A172 (cell line): ENCODE measurements at places on chromosomes 12 and 14. TPM values are rescaled to one million over a fixed set of nuclear protein-coding genes. Genes with fewer than 3 reads are reported as not detected.

GRCh38 chr14:53054457-53054856 lies 98.7 kb downstream of the DDHD1 start:
- no peak for DNase-seq

KCNJ8 gene
- total RNA-seq = not detected in 2 replicates

PMEL gene
- total RNA-seq = 1.1 and 2.0 TPM in 2 replicates

- no peak for DNase-seq
Measured at GRCh38 chr12:107655281-107656065, 30.1 kb upstream of the PWP1 start.

ACSM4 gene
- total RNA-seq = not detected in 2 replicates

- DNase-seq = no peak
Measured at GRCh38 chr12:94261119-94261518, 112.7 kb downstream of the PLXNC1 start.

GRCh38 chr14:94946244-94946643 lies 176.3 kb upstream of the GSC start:
- DNase-seq = no peak

DNA sequence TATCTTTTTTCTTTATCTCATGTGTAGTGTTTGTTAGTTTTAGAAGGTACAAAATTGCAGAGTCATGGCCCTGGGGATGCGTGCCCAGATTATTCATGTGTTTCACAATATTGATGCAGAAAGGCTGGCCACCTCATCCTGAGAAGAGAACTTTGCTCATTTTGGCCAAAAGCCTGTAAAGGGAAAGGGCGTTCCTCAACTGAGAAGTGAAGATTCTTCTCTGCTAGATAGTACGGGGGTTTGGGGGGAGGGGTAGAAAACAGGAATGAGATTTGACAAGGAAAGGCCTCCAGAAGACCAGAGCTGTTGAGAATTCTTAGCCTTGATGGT lies 1.7 kb downstream of the MGST1 start:
- peak; percentile 33 for DNase-seq

DNA sequence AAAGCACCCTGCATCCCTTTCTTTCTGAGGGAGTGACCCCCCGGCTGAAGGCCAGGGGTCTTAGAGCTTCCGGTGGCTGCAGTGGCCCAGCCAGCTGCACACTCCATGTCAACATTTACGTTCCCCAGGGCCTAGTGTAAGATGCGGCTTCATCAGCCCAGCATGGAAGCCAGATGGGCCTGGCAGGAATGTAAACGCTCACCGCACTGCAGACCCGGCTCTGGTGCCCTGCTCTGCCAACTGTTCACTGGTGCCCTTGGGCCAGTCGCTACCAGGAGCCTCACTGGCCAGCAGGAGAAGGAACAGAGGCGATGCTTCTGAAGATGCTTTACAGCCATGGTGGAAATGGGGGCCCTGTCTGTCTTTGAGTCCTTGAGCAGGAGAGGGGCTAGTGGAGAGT lies 8.6 kb upstream of the TMEM119 start:
- no peak for DNase-seq

GRCh38 chr12:15982071-15982470 lies 70.9 kb downstream of the DERA start:
- DNase-seq = no peak

GRCh38 chr12:106045251-106045674 lies 93.5 kb downstream of the NUAK1 start:
- no peak for DNase-seq

DNA sequence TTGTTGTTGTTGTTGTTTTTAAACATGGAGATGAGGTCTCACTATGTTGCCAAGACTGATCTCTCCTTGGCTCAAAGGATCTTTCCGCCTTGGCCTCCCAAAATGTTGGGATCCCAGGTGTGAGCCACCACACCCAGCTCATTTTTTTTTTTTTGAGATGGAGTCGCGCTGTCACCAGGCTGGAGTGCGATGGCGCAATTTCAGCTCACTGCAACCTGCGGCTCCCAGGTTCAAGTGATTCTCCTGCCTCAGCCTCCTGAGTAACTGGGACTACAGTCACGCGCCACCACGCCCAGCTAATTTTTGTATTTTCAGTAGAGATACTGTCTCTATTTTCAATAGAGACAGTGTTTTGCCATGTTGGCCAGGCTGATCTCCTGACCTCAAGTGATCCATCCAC lies 4.9 kb upstream of the CLIP1 start:
- no peak for DNase-seq

DNA sequence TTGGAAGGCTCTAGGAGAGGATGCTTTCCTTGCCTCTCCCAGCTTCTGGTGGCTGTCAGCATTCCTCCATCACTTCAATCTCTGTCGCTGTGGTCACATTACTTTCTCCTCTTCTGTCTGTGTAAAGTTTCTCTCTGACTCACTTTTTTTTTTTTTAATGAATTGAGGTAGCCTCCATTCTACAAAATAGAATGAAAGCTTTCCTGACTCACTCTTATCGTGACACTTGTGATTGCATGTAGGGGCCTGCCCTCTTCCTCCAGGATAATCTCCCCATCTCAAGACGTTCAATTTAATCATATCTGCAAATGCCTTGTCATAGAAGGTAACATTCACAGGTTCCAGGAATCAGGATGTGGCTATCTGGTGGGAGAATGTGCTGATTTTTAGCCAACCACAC lies 153.5 kb upstream of the HMGA2 start:
- peak; percentile 34 for DNase-seq

DNA sequence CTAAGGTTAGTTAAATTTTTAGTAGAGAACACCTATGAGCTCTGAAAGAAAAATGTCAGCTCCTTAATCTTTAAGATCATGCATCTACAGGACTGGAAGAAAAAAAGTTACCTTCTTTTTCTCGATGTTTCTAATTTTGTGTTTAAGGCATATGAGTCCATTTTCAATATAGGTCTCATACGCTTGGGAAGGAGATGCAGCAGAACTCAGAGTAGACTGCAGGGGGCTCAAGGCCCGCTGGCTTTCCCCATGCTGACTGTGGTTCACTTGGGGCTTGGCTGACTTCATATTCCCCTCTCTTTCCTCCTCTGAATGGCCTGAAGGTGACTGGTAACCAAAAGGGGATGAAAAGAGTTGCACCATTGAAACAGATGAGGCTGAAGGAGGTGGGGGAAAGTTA lies 1.5 kb downstream of the CAPRIN2 start:
- DNase-seq = peak; percentile 41

DNA sequence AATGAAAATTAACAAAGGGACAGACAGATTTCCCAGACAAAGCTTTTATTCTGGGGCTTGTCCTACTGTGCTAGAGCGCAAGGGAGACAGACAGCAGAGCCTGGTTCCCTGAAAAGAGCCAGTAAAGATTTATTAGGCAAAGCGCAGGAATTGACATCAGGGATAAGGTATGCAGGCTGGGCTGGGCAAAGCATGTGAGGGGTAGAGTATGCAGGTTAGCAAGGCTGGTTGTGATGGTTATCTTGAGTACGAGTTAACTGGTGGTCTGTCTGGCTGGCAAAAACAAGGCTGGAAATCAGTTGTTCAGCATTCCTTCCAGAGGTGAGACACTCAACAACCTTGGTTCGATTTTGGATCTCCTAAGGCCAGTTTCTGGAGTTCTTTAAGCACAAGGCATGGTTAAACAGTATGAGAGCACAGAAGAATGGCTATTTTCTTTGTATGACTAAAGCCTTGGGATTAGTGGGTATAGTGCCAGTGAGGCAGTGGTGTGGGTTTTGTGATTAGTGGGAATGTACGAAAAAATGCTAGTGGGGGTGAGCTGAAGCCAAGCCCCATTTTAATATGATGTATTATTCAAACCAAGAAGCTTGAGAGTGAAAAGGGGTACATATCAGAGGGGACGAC lies 30.9 kb downstream of the BTBD7 start:
- peak; percentile 83 for DNase-seq

- peak; percentile 27 for DNase-seq
Measured at GRCh38 chr14:29937116-29937515, 9.5 kb upstream of the PRKD1 start.

DNA sequence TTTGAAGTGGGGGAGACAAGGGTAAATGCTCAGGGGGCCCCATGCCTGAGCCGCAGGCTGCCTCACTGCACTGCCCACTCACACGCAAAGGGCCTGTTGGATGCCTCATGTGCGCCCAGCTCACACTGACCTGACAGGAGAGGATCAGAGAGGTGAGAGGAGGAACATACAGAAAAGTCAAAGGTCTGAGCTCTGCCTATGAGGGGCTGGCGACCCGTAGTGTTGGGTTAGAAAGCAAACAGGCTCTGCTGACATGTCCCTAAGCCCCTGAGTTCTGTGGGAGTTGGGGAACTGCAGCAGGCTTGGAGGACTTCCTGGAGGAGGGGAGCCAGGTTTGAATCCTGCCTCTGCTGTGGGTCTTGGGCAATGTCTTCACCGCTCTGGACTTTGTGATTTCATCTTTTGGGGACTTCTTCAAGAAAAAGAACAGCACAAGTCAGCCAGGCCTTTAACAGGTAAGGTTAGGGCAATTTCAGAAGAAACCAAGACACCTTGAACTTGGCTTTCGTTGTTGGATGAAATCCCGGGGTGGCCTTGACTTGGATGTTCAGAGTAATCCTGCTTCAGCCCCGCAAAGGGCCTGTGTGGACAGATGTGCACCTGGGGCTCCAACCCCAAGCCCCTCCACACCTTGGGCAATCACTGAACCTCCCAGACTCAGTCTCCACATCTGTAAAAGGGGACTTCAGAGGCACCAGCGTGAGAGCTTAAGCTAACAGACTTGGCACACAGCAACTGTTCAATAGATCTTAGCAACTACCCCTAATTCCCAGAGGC lies 116.8 kb downstream of the SCARB1 start:
- no peak for DNase-seq

DNA sequence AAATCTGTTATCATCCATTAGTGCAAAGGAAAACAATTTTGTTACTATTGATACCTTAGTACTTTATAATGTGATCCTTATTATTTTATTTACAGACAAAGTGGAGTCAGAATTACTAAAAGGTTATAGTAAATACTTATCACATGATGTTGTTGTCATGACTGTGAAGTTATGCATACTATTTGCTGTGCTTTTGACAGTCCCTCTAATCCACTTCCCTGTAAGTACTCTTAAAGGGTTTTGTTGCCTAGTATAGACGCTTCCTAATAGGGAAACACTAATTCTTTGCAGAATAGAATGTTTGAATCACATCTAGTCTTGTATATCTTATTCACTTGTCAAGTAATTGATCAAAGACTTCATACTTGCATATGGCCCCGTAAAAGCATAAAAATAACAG lies 69.4 kb downstream of the SLC38A6 start:
- no peak for DNase-seq

DNA sequence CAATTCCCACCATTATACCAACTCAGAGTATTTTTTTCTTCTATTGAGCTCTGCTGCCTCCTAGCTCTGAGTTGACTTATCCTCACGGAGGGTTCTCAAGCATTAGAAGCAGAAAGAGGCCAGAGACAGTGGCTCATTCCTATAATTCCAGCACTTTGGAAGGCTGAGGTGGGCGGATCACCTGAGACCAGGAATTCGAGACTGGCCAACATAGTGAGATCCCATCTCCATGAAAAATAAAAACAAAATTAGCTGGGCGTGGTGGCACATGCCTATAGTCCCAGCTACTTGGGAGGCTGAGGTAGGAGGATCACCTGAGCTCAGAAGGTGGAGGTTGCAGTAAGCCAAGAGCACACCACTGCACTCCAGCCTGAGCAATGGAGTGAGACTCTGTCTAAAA lies 21.0 kb downstream of the HPD start:
- DNase-seq = no peak

- DNase-seq = peak; percentile 7
Measured at GRCh38 chr14:58362798-58363412, 32.8 kb upstream of the TOMM20L start.

GRCh38 chr12:76976777-76977382 lies 88.5 kb downstream of the E2F7 start:
- no peak for DNase-seq

DNA sequence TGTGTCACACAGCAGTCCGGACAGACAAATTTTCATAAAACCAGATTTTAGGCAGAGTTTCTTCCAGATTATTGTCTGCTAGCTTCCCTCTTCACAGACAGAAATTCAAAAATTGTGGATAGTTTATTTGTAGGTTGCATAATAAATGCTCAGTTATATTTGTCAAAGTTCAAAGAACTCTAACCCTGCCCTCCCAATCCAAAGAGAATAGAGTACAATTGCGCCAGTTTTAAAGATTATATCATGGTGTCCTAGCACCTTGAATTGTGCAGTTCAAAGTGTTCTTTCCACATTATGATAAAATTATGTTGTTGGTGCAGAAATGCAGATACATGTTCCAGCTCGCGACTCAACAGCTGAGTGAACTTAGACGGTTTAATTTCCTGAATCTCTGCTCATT lies 263.1 kb downstream of the PRKD1 start:
- no peak for DNase-seq

DNA sequence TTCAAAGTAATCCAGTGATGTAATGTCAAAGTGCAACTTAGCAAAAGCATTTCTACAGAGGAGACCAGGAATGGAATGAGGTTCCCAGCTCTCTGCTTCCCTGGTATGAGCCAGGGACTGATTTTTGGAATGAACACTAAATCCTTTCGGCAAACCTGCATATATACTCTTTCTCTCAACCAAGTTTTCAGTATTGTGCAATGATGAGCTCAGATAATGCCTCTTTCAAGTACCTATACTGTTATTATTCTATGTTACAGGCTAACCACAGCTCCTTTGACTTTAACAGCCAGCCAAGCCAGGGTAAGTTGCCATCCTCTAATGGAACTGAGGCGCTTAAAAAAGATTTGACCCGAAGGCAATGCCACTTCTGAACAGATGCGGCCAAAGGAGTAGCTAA lies 104.9 kb upstream of the FSCB start:
- DNase-seq = no peak

DNA sequence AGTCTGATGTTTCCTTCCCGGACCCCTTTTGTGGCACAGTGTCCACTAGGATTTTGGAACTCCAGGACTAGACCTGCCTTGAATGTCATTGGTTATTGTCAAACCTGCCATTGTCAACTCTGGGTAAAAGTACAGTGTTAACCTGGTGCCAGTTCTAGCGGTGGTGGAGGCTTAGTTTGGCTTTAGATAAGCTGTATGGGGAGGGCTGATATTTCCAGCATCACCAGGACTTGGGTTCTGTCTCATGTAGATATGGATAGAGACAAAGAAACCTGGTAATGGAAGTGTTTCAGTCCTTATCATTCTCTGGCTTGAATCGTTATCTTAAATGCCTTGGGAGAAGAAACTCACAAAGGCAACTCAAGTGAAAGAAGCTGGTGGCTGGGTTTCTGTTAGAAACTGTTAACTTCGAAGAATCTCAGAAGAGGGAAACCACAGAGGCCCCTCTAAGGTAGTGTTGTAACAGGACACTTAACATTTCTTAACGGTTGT lies 10.6 kb downstream of the CHST11 start:
- DNase-seq = no peak
